ENCODE measurements at places on chromosomes 11 and 22.

GRCh38 chr11:113980785-113981184 is 5.9 kb downstream of the HTR3A start:
- DNase-seq, result no peak

GRCh38 chr11:3042496-3043314 is 14.5 kb downstream of the CARS1 start:
- peak; percentile 37 for DNase-seq

GRCh38 chr11:20035701-20036601 is 124.3 kb downstream of the DBX1 start:
- DNase-seq, result peak; percentile 79

DNA sequence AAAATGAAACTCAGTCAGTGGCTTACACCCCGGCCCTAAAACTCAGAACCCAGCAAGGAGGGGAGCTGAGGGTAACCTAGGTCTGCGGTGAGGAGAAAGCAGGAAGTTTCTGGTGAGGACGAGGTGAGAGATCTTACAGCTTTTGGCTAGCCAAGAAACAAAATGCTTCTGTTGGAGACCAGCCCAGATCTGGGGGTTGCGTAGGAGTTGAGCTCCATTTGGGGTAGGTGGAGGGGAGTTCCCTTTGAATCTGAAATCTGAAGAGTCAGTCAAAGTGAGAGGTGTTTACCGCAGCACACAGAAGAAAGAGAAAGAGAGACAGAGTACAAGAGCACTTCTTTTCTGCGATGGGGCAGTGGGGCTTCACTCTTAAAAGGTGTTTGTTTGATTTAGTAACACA is 29.6 kb downstream of the EHF start:
- peak; percentile 87 for DNase-seq

- DNase-seq, result no peak
These were observed 15.3 kb upstream of the LRRC32 start for GRCh38 chr11:76685831-76686230.

DNA sequence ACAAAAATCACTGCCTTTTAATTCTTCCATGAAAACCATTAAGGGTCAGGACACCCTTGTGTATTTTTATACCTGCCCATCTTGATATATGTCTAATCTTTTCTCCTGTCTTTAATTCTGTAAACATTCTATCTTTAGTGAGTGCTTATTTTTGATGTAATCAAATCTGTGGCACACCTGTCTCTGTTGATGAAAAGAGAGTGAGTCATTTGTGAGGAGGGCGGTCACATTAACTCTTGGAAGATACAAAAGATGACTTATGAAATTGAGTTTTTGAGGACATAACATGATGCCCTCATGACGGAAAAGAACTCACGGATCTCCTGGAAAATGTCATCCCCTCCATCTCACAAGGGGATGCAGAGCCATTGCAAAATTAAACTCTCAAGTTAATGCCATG is 206.5 kb upstream of the PGR start:
- no peak for DNase-seq

DNA sequence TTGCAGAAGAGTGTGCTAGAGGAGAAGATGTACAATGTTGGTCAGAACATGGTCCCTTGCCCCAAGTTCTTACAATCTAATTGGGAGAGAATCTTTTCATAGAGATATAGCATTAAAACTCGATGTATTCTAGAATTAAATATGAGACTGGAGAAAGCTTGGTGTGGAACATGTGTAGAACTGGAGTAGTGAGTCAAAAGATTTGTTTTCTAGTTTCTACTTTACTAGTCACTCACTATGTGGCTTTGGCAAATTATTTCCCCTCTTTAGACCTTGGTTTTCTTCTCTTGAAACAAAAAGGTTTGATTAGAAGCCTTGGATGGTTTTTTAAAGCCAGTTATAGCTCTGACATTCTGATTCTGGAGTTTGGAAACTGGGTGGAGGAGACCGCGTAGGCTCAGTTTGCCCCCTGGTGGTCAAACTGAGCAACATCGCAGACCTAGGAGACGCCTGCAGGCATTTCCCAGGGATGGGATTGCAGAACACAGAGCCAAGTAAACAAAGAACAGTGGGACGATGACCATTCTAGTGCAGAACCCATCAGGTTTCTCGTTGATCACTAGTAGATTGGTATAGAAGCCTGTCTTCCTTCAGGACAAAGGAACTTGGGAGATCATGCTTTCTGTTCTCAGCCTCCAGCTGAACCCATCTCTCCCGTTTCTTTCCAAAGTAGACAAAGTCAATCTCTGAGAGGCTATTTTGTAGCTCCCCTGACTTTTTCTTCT is 8.5 kb upstream of the CHRDL2 start:
- peak; percentile 83 for DNase-seq

GRCh38 chr22:49497266-49497665 is 330.4 kb downstream of the BRD1 start:
- no peak for DNase-seq

DNA sequence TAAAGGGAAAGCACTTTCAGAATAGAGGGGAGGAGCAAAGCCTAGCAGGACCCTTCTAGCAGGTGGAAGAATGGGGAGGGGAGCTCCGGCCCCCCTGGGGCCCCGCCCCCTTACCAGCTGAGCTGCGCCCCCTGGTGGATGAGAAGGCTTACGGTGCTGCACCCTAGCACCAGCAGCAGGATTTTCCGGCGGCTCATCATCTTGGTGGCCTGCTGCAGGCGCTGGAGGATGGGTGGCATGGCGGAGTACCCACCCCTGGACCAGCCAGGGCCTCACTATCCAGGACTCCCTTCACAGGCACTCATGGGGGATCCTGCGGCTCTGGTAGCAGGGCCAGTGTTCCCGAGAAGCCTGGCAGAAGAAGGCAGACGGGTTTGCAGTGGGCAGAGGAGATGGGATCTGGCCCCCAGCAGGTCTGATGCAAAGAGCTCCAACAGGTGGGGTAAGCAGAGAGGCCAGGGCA is 3.8 kb downstream of the GAL3ST3 start:
- DNase-seq, result peak; percentile 85

DNA sequence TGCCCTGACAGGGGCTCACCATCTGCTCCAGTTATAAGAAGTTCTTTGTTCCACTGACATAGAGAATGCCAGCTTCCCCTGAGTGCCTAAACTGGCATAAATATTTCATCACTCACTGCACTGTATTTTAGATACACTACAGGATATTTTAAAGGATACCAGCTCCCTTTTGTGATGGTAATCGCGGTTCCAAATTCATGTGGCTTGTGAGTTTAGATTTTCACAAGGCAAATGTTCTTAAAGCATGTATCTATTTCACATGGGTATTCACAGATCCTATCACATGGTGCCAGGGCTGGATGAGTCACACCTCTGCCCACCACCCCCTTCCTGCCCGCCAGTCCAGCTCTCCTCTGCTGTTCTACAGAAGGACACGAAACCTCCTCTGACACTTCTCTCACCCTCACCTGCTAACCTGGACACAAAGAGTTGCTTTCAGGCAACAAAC is 105.5 kb downstream of the KCNC1 start:
- peak; percentile 60 for DNase-seq

DNA sequence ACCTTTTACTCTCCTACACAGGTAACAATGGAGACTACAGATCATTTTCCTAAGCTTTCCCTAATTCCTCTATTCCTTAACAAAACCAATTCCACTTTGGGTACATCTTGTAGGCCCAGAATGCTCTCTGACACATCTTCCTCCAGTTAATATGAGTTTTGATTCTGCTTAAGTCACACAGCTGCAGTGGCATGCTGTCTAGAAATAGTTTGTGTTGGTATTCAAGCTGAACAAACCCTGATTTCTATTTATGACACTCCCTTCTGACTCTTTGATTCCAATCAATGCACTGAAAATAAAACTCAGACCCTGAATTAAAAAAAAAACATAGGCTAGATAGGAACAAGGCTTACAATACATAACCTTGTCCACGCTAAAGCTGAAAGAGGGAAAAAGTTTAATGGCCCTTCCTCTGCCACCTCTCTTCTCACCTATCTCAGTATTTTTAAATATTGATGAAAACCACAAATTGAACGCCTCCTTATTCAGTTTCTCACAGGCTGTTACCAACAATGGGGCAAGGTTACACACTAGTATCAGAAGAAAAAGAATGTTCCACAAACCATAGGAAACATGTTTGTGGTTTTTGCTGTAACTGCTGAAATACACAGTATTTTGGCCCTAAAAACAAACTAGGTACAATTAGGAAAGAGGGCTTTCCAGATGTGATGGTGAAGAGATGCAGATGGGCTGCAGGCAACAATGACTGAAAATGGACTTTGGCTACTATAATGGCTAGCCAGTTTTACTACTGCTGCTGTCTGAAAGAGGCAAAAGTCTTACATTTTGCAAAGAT is 35.7 kb upstream of the GAB2 start:
- DNase-seq, result peak; percentile 54

- peak; percentile 80 for DNase-seq
These were observed 33.1 kb upstream of the SMPD1 start for GRCh38 chr11:6357222-6357621.

- no peak for DNase-seq
These were observed 11.9 kb downstream of the CLPB start for GRCh38 chr11:72422414-72422813.

DNA sequence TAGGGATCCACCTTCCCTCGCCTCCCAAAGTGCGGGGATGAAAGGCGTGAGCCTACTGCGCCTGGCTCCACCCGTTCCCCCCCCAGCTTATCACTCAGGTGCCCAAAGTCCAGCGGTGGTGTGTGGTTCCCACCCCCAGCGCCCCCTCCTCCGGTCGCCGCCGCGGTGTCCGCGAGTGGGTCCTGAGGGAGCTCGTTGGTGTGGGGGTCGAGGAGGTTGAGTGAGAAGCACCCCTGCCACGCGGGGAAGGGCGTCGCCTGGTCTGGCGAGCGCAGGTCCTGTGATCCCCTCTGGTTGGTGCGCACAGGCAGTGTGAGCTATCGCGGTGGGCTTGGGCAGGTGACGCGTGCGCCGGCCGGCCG is 3900.6 kb upstream of the OR11H1 start:
- peak; percentile 42 for DNase-seq

- DNase-seq, result peak; percentile 62
These were observed 7.2 kb downstream of the POLD4 start for GRCh38 chr11:67345920-67346819.

- DNase-seq, result no peak
These were observed 219.9 kb downstream of the MN1 start for GRCh38 chr22:27581688-27582087.

GRCh38 chr11:55726715-55727324 is 46.4 kb upstream of the OR5D13 start:
- no peak for DNase-seq

GRCh38 chr11:18209058-18209457 is 27.5 kb downstream of the SAA4 start:
- DNase-seq, result no peak

DNA sequence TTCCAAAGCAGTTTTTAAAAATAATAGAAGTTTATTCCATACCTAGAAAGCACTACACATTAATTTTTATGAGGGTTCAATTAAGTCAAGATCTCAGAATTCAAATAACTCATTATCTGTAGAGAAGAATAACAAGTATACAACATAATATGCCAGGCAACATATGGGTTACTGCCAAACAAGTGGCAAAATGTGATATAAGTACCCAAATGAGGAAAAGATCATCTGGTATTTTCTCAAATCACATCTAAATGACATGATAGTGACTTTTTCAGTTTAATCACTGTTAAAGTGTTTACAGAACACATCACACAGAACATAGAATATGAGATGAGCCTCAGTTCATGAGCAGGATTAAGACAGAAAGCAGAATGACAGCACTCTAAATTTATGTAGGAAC is 123.3 kb downstream of the FCHSD2 start:
- DNase-seq, result no peak

- DNase-seq, result no peak
These were observed 120.9 kb downstream of the SLC17A6 start for GRCh38 chr11:22459048-22459447.

GRCh38 chr11:121421149-121421901 is 30.8 kb upstream of the SORL1 start:
- DNase-seq, result peak; percentile 15

DNA sequence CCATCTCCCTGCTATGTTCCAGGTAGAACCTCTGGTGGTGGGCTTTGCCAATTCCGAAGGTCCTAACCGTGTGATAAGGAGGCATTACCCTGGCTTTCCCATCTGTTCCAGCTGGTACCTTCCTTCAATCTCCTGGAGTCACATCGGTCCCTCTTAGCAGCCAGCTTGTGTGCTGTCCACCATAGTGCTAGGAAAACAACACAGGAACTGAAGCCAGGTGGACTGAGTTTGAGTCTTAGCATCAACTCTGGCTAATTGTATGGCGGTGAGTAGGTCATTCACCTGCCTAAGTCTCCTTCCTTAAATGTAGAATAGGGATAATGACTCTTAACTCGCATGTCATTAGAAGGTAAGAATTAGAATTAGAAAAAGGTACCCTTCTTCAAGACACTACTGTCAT is 159.6 kb upstream of the E2F8 start:
- no peak for DNase-seq

- DNase-seq, result peak; percentile 83
These were observed 74.4 kb downstream of the ARHGAP32 start for GRCh38 chr11:129117595-129118350.

- no peak for DNase-seq
These were observed 220.5 kb upstream of the B3GAT1 start for GRCh38 chr11:134632347-134633119.

DNA sequence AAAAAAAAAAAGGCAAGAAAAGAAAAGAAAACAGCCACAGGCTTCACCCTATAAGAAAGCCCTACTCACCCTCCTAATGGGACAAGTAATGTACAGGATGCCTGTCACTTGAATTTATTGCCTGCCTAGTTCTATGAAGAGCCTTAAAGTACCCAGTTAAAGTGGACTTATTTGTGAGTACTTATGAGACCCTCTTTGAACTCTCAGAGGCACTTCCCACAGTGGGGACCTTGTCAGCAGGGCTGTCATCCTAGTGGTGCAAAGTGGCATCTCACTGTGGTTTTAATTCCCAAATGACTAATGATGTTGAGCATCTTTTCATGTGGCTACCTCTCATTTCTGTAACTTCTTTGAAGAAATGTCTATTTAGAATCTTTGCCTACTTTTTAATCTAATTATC is 41.8 kb upstream of the BARX2 start:
- peak; percentile 20 for DNase-seq

- DNase-seq, result peak; percentile 38
These were observed 30.7 kb upstream of the CLDN5 start for GRCh38 chr22:19554834-19555404.

DNA sequence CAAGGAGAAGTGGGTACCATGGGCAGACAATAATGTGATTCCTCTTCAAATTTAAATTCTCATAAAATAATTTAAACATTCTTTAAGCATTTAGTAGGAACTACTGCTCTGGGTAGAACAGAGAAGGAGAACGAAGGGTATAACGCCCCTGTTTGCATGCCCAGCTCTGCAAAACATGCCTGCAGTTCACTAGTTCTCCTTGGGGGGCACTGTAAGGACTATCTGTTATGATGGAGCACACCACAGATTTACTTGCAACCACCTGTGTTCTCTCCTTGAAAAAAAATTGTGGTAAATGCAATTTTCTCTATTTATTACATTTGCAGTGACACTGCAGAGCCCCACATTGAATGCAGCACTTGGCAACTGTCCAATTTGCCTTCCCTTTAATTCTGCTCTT is 100.3 kb downstream of the GUCY1A2 start:
- DNase-seq, result no peak

GRCh38 chr11:102142333-102142732 is 32.1 kb downstream of the YAP1 start:
- no peak for DNase-seq

- DNase-seq, result no peak
These were observed 689 bp upstream of the SART1 start for GRCh38 chr11:65960824-65961266.
